ENCODE measurements at places on chromosomes 2 and 18. TPM values are rescaled to one million over a fixed set of nuclear protein-coding genes. Genes with fewer than 3 reads are reported as not detected.

Gene LNPK
- polyA plus RNA-seq = 20.8 TPM

Gene STPG4
- polyA plus RNA-seq = 0.24 TPM

Gene CCBE1
- 12.0 TPM for polyA plus RNA-seq

Gene PLEKHH2
- 3.0 TPM for polyA plus RNA-seq

Gene C2orf15
- 0.44 TPM for polyA plus RNA-seq

Gene CTDSP1
- 119 TPM for polyA plus RNA-seq

Gene RMDN2
- polyA plus RNA-seq = 126 TPM

Gene SOWAHC
- 2.2 TPM for polyA plus RNA-seq

Gene PPIL3
- 32.3 TPM for polyA plus RNA-seq

Gene CAPN14
- 0.10 TPM for polyA plus RNA-seq

Gene ACADL
- 5.4 TPM for polyA plus RNA-seq

Gene NIFK
- 68.1 TPM for polyA plus RNA-seq

Gene AGBL5
- 31.3 TPM for polyA plus RNA-seq

Gene NYAP2
- 0.09 TPM for polyA plus RNA-seq

Gene IL1R2
- 6.7 TPM for polyA plus RNA-seq

Gene GULP1
- polyA plus RNA-seq = 5.8 TPM

Gene TMEM131
- polyA plus RNA-seq = 15.4 TPM

Data from adrenal gland (tissue), 19 donors.